NCI-H526 treated with DMSO at 0.1 percent for 48 hours (cell line): ENCODE measurements at places on chromosomes 7 and 10.

- DNase-seq, result no peak
These were observed 39.9 kb upstream of the ECHDC3 start for GRCh38 chr10:11702264-11702663.

- no peak for DNase-seq
These were observed 112.7 kb downstream of the GFRA1 start for GRCh38 chr10:116160271-116160670.

GRCh38 chr7:16609842-16610450 is 35.6 kb downstream of the ANKMY2 start:
- DNase-seq, result peak; percentile 91

DNA sequence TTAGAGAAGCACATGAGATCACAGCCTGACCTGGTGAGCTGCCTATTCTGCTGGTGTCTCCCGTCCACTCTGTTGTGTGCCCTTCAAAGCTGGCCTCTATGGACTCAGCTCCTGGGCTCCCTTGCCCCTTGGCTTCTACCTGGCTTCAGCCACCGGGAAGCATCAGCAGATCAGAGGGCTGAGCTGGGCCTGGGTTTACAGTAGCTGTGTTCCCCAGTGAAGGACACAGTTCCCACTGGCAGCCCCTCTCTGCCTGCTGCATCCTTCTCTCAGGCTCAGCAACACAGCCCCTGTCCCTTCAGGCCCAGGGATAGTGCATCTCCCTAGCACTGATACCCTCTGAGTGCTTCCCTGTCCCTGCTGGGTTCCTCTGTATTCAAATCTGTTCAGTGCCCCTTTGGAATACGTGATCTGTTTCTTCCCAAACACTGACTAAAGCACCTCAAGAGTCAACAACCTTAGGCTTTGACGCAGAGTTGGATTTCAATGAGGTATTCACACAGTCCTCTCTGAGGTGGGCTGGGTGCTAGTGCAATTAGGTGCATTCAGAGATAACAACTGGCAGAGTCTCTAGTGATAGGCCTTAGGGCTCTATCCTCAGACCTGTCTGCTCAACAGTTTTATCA is 109.8 kb downstream of the GRID1 start:
- DNase-seq, result no peak

DNA sequence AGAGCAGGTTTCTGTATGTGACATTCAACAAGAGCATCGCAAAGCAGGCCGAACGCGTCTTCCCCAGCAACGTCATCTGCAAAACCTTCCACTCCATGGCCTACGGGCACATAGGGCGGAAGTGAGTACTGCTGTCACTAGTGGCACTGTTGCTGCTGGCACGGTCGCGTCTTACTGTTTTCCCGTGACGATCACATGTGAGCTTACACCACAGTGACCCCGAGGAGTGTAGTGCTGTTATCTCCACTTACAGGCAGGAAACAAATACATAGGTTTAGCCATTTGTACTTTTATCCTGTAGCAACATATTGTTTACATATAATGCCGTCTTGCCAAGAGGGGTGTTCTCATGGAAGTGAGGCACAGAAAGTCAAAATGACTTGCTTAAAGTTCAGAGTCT is 25.4 kb downstream of the FBH1 start:
- DNase-seq, result no peak

- DNase-seq, result no peak
These were observed 45.6 kb upstream of the TES start for GRCh38 chr7:116164552-116165306.

- DNase-seq, result no peak
These were observed 163.6 kb downstream of the KCND2 start for GRCh38 chr7:120436487-120437060.

DNA sequence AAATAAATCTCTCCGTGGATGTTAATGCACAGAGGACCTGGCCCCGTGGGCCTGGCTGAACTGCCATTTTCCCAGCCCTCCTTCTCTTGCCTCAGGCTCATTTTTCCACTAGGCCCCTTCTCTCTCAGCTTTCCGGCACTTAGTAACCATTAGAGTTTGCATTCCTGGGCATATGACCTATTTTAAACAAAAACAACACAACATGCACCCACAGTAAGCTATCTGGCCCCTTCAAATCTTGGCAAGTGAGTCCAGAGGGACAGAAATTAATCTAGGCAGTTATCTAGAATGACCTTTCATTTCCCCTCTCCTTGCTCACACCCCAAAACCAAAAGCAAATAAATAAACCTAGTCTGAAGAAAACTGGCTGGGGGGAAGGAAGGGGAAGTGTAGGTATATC is 11.7 kb downstream of the FBXW4 start:
- no peak for DNase-seq

DNA sequence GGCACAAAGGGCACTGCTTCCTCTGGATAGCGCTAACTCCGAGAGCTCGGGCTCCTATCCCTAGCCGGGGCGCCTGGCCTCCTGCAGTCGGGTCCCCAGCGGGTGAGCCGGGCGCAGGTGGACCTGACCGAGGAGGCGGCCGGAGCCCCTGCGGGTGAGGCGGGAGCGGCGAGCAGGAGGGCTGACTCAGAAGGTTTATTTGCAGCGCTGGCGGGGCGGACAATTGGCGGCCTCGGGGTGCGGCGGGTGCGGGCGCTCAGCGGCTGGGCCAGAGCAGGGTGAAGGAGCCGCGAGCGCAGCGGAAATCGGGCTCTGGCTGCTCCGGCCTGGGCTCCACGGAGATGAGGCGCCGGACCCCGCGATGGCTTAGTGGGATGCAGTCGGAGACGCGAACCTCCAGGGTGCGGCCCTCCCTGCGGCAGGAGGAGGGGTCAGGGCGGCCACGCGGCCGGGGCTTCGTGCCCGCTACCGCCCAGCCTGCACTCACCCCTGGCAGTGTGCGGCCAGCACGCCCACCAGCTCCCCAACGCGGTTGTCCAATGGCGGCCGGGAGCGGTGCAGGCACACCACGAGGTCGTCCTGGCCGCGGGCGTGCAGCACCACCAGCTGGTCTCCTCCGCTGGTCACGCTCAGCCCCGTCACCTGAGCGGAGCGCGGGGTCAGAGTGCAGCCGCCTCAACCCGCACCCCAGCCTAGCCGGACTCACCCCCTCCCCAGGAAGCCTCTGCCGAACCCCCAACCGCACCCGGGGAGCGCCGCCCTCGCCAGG is 16.1 kb downstream of the MYO1G start:
- no peak for DNase-seq

- no peak for DNase-seq
These were observed 52.4 kb upstream of the ADRB1 start for GRCh38 chr10:113991091-113991860.

DNA sequence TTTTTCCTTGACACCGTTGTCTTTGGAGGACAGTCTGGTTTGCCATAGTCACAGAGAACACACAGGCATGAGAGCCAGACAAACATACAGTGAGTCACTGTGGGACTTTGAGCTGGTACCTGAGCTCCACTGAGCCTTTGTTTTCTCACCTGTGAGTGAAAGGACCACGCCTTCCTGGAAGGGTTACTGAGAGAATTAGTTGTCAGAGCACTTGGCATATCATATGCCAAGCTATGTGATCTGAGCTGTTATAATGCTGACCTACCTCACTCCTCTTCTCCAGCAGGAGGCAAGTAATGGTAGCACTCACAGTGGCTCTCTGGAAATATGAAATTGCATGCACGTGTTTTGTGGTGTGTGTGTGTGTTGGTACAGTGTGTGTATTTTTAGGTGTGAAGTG is 59.7 kb downstream of the CXCL12 start:
- no peak for DNase-seq

DNA sequence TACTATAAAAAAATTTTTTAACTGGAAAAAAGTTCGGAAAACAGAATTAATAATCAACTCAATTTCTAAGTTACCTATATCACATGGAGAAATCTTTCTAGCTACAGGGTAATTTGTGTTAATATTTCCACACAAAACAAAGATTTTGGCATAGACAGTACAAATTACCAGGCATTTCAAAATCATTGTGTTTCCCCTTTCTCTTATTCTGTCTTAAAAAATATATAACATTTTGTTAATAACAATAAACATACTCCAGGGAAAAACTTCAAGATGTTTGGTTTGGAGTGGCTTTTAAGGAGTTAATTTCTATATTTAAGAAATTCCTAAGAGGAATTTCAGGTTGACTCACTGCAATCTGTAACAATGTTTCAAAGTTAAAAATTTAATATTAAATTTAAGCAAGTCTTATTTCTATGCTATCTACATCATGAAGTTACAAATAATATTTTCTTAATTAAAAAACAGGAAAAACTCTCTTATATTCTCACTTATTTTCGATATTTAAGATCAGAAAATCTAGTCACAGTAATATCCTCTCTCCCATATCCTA is 132.6 kb downstream of the NRBF2 start:
- no peak for DNase-seq

DNA sequence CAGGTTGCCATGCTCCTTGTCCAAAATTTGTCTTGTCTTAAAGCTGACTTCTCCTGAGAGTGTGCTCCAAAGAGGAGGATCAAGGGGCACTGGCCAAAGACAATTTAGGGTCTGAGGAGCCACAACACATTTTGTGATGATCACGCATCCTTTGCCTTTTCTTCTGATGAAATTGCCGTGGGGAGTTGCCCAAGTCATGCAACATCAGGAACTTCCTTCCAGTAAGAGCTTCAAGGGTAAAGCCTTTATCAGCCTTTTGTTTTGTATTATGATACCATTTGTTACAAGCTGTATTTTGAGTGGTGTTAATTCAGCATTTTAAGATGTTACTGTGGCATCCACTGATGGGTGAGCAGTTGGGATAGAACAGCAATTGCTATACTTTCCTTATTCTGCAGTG is 131.2 kb upstream of the MKI67 start:
- no peak for DNase-seq

- DNase-seq, result no peak
These were observed 486.4 kb downstream of the MAGI2 start for GRCh38 chr7:78967046-78967445.

DNA sequence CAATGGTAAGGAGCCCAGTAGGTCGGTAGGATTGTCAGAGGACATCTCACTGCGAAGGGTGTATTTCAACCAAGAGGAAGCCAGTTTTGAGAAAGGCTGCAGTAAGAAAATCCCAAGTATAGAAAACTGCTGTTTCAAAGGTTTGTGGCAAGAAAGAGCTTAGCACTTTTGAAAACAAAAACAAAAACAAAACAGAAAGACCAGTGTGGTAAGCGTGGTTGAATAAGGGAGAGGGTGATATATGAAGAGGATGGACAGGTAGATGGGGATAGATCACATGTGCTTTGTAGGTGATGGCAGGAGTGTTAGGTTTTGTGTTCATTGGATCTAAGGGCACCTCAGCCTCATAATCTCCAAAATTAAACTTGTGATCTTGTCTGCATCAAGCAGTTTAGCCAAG is 141.6 kb upstream of the WNT16 start:
- no peak for DNase-seq

DNA sequence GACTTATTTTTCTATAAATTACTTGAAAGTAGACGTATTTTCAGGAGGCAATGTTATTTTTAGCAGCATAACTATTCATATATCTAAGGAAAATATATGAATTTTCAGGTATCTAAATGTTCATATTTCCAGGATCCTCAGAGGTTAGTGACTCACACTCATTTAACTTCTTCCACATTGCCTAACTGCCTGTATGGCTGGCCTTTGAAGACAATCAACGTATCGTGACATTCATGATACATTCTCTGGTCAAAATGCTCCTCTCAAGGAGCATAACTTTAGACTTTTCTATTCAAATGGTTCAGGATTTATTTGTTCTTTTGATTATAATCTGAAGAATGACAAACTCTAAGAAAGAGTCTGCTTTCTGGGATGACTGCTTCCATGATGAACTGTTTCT is 89.3 kb downstream of the SEMA3C start:
- DNase-seq, result no peak

- no peak for DNase-seq
These were observed 42.7 kb downstream of the LRRC18 start for GRCh38 chr10:48896756-48897440.

GRCh38 chr7:12303062-12303461 is 92.0 kb downstream of the TMEM106B start:
- DNase-seq, result no peak

- DNase-seq, result no peak
These were observed 116.6 kb upstream of the SFMBT2 start for GRCh38 chr10:7527468-7527867.

DNA sequence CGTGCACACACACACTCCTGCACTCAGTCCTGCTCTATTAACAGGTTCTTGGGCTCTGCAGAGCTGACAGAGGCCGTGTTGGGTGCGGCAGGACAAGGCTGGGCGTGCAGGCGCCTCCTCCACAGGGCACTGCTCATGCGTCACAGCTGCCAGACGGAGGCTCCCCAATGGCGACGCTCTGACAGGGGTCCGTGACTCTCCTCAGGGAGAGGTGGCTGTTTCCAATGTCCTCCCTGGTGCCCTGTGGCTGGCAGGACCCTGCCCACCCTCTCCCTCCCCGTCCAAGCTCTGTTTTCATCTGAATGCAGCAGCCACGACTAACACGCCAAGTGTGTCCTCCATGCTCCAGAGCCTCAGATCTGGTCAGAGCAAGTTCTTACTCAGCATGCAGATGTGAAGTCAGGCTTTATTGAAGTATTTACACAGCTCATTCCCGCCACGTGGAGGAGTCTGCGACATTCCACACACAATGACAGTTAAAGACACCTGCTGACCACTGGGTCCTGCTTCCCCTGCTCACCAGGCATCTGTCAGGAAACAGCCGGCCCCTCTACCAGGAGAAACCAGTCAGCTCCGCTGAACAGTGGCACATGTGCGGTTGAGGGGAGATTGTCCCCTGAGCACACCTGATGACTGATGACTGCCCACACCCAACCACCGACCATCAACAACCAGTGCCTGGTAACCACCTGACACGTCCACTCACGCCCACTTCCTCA is 116.7 kb downstream of the VIPR2 start:
- DNase-seq, result peak; percentile 67

- DNase-seq, result no peak
These were observed 46.6 kb downstream of the INSIG1 start for GRCh38 chr7:155344270-155344617.

GRCh38 chr7:147670759-147671158 is 919.8 kb upstream of the C7orf33 start:
- DNase-seq, result no peak

DNA sequence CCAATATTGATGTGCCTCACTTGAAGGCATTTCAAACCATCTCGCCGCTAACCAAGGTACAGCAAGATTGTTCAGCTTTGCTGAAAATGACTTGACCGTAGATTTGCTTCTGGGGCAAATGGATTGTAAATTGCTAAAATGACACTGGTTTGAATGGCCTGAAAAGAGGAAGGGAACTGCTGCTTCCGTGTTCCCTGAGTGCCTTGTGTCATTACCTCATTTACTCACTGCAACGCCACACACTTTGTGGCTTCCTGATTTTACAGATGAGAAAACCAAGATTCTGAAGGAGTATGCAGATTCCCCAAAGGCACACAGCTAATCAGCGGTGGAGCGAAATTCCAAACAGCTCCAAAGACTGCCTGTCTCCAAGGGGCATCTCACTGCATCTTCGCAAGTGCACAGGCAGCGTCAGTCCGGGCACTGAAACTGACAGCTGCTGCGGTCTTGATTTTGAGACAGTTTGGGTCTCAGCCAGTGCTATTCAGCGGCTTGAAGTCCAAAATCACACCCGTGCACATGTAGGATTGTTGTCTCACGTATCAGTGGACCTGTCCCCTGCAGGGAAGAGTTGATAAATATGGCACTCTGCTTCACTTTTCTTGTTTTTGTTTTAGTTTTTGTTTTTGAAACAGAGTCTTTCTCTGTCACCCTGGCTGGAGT is 290.9 kb downstream of the DPP6 start:
- no peak for DNase-seq
